Jurkat, Clone E6-1 (cell line): ENCODE measurements at places on chromosomes 16 and 17.

GRCh38 chr16:6926341-6926740, 406.3 kb upstream of the RBFOX1 start:
- no peak for DNase-seq

DNA sequence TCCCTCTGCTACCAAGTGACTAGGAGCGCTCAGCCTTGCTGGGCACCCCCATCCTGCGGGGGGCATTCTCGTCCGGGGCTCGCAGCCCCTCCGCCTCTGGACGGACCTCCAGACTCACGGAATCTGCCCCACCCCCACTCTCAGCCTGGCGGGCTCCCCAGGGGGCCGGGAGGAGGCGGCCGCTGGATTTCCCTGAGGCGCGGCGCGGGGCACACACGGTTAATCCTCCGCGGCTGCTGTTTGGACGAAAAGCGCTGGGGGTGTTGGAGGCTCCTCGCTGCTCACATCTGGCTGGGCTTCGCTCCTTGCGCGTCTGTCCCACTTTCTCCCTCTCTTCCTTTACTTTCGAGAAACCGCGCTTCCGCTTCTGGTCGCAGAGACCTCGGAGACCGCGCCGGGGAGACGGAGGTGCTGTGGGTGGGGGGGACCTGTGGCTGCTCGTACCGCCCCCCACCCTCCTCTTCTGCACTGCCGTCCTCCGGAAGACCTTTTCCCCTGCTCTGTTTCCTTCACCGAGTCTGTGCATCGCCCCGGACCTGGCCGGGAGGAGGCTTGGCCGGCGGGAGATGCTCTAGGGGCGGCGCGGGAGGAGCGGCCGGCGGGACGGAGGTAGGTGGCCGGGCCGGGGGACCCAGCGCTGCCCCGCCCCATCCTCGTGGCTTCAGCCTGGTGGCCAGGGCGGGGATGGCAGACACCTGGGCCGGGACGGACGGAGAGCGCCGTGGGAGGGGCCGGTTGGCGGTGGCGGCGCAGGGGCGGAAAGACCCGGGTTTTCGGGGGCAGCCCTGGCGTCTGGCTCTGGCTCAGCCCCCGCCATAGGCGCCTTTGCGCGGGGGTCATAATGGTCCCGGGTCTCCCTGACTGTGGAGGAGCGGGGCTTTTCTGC, at the start of gene C1QTNF1:
TSS of gene C1QTNF1 (plus strand) at position 284 of the 886 bp plus-strand sequence. CDS start 19,800 bp downstream, outside the sequence.
- DNase-seq: peak; percentile 65

DNA sequence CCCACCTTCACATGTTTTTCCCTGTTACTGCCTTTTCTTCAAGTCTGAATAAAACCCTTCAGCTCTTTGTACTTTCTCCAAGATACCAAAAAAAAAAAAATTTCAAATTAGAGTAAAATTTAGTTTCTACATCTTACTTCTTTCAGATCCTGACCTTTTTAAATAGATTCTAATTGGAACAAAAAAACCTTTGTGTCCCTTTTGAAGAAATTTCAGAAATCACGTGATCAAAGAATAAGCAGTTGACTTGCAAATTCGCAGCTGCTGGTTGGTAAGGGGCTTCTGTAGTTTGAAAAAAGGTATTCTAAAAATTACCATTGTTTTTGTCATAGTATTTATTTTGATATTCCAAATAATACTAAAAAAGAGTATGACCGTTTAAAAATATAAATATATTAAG, 71.7 kb downstream of the CDC27 start:
- DNase-seq: no peak

- DNase-seq: no peak
Observed at GRCh38 chr17:1839516-1839915, 9.7 kb downstream of the RPA1 start.

GRCh38 chr16:30355954-30356308, 823 bp upstream of the CD2BP2 start:
- no peak for DNase-seq

DNA sequence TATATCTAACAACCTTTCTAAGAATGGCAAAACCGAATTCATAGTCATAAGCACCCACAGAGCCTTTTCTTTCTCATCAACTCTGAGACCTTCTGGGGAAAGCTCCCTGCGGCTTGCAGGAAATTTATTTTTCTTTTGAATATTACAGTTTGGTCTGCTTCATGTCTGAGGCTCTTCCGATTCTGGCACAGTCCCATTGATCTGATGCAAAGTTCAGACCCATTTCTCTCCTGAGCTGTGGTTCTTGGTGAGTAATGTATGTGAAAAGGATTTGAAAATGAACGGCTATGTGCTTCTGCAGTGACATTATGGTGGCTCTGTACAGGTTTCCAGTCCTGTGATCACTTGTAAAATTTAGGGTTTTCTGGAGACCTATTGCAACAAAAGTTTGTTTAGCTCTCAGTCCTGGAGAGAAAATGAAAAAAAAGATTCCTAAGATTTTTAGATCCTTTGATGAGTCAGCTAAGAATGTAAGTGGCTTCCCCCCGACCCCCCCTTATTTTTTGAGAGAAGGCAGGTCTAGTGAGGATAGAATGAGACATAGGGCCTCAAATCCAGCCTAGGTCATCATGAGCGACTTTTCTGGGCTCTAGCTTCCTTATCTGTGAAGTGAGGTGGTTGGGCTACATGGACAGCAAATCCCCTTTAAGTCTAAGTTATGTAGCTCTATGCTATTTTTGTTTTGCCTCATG, 4.6 kb downstream of the GAN start:
- DNase-seq: no peak

DNA sequence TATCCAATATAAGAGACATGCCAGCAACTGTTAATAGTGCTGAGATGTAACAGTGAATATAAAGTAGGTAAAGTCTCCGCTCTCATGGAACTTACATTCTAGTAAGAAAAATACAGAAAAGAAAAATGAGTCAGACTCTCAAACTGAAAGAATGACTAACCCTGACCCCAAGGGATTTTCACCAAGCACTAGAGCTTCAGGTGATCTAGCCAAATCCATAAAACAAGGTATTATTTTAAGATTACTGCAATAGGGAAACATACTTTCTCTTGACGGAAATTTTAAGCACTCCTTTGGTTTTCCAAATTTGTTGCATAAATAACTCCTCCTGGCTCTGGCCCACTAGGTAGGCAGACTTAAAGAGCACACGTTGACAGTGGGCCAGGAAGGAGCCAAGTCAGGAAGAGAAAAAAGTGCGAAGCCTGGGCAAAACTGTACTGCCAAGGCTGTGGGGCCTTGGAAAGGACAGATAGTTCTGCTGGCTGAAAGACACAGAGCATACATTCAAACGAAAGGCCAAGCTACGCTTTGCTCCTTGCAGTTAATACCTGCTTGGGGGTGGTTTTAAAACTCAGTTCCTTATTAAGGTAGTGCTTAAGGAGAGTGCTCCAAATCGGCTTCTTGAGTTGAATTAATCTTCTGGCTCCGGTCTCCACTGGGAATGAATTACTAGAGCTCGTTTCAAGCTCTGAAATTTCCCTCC, 1.4 kb downstream of the GOT2 start:
- no peak for DNase-seq

GRCh38 chr17:8074554-8074953, 13.0 kb downstream of the ALOX12B start:
- DNase-seq: no peak

DNA sequence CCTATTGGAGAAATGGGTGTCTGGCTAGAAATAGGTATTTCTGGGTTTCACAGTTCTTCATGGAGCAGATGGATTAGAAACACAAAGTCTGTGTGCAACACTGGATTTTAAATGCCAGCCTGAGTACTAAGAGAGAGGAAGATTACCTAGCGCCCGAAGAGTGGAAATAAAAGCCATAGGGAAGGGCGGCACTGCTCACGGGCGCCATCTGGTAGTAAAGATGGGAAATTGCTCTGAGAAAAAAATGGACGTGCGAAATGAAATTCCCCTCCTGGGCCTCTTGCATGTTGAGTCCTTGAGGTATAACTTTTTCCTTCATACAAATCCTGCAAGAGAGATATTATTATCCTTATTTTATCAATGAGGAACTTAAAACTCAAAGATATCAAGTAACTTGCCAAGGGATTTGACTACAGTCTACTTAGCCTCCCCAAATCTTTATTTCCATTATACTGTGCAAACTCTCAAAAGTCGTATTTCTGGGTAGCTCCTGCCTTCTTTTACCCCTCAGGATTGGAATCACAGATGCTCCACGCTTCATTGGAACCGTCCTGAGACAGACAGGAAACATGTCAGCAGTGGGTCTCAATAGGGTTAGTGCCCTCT, 72.8 kb downstream of the MMD start:
- DNase-seq: peak; percentile 30

- DNase-seq: no peak
Observed at GRCh38 chr17:27845264-27846041, 45.1 kb upstream of the NOS2 start.

GRCh38 chr17:64056269-64057005, 36.0 kb upstream of the ICAM2 start:
- DNase-seq: no peak

GRCh38 chr16:14249291-14250032, 178.3 kb downstream of the MRTFB start:
- DNase-seq: peak; percentile 45

- peak; percentile 48 for DNase-seq
Observed at GRCh38 chr17:16215965-16216316, 607 bp upstream of the NCOR1 start.

DNA sequence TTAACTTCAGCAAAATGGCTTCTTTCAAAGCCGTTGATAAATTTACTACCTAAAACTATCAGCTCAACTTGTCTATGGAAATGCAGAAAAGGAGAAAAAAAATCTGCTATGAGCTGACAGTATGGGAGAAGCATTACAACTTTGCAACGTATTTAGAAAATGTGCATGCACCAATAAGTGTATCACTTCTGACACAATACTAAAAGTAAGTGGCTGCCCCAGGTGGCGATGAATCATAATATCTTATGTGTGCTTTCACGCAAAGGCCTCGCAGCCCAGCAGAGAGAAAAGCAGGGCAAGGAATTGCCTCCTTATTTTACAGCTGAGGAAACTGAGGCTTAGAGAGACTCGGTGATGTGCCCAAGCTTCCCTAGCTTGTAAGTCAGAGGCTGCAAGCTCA, 101.8 kb downstream of the SALL1 start:
- DNase-seq: no peak

- peak; percentile 42 for DNase-seq
Observed at GRCh38 chr17:36705874-36706731, 104.7 kb downstream of the MRM1 start.

DNA sequence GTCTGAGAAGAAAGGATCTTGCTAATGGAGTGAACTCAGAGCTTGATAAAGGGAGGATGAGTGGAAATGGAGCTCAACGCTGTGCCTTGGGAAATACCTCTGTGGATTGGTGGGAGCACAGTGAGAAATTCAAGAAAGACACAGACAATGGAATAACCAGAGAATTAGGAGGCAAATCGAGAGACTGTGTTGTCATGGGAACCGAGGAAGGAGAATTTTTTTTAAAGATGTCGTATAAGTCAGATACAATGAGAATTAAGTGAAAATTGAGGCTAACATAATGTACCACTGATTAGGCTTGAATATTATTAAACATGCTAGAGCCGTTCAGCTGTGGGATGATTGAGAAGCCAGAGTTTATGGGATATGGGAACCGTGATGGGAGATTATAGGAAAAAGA, 134.2 kb downstream of the PRKCA start:
- DNase-seq: no peak

DNA sequence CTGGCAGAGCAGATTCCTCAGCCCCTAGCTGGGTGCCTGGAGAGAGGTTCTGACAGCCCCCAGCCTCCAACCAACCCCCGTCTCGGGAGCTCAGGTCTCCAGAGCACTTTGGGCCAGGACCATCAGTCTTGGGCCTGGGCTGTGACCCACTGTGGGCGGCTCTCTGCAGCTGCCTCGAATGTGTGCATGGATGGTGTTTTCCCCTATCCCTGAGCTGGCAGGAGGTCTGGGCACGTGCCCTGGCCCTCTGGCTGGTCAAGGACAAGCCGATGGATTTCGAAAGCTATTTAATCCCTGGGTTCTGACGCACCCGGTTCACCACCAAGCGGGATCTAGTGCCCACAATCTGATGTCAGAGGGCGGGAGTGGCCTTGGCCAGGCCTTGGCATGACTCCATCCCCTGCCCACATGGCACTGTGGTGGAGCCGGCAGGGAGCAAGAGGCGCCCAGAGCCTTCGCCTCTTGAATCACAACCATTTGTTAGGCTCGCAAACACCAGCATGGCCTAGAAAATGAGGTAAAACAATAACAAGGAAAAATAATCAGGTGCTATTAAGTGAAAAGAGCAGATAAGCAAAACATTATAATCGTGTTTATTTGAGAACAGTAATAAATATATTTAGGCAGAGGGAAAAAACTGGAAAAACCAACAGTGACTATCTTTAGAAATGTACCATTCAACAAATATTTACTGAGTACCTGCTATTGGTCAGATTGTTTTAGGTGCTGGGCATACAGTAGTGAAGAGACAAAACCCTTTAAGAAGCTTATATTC, 69.3 kb upstream of the TOB1 start:
- no peak for DNase-seq

DNA sequence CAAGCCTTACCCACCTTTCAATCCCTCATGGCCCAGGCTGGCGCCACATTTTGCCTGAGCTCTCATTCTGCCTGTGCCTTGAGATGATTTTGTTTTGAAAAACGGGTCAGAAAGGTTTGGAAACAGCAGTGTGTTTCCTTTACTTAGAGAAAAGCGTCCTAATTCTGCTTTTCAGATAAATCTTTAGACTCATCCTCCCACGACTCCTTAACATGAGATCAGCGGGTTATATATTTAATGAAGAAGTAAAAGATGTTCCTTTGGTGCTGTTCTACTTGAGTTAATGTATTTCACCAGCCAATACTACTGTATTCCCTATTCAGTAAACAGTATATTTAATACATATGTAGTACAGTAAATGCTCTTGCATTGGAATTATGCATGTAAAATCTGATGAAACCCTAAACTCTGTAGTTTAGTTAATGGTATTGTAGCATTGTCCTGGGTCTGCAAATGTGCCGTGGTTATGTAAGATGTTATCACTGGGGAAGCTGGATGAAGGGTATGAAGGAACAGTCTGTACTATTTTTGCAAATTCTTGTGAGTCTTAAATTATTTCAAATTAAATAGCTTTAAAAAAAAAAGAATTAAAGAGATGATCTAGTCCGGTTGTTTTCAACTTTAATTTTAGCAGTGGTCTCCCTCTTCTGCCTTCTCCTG, 199.4 kb upstream of the CACNG5 start:
- DNase-seq: no peak

DNA sequence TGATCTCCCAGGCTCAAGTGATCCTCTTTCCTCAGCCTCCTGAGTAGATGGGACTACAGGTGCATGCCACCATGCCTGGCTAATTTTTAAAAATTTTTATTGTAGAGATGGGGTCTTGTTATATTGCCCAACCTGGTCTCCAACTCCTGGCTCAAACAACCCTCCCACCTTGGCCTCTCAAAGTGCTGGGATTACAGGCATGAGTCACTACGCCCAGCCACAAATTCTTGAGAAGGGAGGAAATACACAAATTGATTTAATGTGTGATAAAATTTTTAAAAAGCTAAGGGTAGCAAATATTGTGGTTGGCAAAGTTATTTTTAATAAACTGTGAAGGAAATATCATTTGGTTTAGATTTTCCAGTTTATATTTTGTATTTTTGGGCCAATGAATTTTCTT, 9.6 kb downstream of the ITGAD start:
- no peak for DNase-seq

GRCh38 chr16:75514296-75514695, 19.1 kb upstream of the CHST6 start:
- DNase-seq: no peak
